ENCODE measurements at places on chromosomes 1 and 21.

- DNase-seq = no peak
Observed at GRCh38 chr1:84181350-84182005, 37.4 kb downstream of the PRKACB start.

DNA sequence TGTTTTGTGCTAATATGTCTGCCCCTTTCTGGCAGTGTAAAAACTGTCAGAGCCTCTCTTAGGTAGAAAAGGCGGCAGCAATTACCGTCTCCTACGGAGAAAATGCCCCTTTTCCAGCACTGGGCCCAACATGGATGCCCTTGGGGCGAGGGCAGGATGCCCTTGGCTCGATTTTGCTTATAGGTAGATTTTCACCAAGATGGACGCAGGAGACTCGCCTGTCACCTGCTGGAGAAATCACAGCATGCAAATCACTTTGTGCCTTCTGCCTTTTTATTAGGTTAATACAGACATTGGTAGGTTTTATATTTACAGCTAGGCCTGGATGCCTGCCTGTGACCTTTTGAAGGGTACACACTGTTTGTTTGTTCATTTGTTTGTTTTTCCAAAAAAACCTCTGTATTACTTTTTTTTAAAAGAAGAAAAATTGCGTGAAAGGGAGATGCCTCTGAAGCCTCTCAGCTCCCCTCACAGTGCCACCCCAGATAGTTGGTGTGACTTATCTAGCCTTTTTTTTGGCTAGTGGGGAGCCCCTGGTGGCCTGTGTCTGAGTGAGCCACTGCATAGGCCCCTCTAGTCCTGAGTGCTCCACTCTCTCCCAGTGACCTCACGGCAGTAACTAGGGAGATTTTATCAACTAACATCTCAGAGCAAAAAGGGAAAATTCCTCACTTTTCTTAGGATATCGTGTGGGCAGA, 2.5 kb downstream of the ATP1B1 start:
- no peak for DNase-seq

GRCh38 chr1:156726549-156727226, 1.6 kb upstream of the METTL25B start:
- DNase-seq = no peak

- DNase-seq = no peak
Observed at GRCh38 chr1:86699186-86699585, 5.2 kb upstream of the SH3GLB1 start.

GRCh38 chr1:94540440-94541245, 916 bp downstream of the F3 start:
- no peak for DNase-seq

- DNase-seq = no peak
Observed at GRCh38 chr1:21843208-21843607, 31.1 kb downstream of the LDLRAD2 start.

DNA sequence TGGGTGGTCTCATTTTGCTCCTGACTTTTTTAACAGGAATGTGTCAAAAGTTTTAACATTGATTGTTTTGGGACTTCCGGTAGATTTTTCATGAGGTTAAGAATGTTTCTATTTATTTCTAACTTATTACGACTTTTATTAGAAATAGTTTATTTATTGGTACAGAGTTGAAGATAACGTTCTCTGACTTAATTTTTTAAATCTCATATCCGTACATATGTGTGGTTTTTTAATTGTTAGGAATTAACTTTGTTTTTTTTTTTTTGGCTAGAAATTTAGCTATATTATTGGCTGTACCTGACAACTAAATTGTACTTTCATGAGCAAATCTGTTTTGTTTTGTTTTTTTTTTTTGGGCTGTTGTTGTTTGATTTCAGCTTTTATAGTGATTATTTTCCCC, 32.0 kb downstream of the RNF2 start:
- DNase-seq = no peak

DNA sequence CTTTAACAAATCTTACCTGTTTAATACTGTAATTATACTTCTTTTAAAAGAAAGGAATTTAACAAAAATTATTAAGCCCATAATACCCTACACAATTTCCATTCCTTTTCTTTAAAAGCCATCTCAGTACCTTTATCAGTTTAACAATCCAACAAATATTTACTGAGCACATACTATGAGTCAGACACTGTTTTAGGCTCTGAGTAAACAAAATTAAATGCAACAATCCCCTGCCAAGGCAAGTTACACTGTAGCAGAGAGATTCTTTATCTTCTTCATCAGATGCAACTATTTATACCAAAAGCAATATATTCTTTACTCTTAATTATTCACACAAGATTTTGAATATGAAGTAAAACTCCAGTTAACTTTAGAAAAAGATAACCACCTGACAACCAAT, 12.0 kb downstream of the DENND1B start:
- no peak for DNase-seq

- no peak for DNase-seq
Observed at GRCh38 chr21:32044205-32045180, 171.7 kb downstream of the HUNK start.
